COR-L47 (cell line): ENCODE measurements at places on chromosomes 6 and 20.

- peak; percentile 29 for DNase-seq
These were observed 90.4 kb downstream of the SLC2A10 start for GRCh38 chr20:46799781-46800408.

DNA sequence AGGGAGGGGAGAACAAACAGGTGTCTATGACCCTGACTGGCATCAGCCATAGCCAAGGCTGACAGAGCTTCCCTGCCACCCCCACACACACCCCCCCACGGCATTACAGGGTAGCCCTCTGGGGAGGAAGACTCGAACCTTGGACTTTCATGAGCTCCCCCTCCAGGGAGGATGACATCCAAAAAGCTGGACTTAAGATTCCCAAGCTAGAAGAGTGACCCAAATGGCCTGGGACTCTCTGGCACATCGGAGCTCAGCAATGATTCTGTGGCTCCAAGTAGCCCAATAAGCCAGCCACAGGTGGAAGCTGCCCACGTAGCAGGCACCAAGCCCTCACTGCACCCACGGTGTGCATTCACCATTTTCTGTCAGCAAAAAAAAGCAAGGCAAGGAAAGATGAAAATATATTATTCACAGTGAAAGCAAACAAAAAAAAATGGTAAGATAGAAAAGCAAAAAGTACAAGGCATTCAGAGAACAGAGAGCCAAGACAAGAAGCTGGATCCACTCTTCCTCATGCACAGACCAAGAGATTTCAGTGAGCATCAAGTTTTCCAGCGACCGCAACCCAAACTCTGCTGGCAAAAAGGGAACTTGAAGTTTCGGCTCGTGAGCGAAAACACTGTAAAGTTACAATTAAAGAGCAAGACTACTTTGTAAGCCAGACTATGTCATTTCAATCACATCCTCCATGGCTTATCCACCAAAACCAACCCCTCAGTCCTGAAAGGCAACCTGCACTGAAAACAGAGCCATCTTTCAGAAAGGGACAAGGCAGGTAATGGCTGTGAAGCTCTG is 10.9 kb downstream of the JAG1 start:
- DNase-seq = no peak

GRCh38 chr6:74925683-74926082 is 280.2 kb downstream of the COL12A1 start:
- no peak for DNase-seq

- no peak for DNase-seq
These were observed 3.1 kb downstream of the MAN1A1 start for GRCh38 chr6:119346450-119346849.

DNA sequence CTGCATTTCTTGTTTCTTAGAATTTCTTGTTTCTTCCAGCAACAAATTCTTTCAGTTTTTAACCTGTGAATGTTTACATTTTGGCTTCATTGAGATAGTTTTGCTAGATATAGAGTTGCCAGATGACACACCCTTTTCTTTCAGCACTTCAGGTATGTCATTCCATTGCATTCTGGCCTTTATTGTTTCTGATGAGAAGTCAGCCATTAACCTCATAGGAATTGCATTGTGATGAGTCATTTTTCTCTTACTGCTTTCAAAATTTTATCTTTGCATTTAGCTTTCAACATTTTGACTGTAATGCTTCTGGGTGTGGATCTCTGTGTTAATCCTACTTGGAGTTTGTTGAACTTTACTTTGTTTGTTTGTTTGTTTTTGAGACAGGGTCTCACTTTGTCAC is 440.3 kb upstream of the HS3ST5 start:
- DNase-seq = no peak

DNA sequence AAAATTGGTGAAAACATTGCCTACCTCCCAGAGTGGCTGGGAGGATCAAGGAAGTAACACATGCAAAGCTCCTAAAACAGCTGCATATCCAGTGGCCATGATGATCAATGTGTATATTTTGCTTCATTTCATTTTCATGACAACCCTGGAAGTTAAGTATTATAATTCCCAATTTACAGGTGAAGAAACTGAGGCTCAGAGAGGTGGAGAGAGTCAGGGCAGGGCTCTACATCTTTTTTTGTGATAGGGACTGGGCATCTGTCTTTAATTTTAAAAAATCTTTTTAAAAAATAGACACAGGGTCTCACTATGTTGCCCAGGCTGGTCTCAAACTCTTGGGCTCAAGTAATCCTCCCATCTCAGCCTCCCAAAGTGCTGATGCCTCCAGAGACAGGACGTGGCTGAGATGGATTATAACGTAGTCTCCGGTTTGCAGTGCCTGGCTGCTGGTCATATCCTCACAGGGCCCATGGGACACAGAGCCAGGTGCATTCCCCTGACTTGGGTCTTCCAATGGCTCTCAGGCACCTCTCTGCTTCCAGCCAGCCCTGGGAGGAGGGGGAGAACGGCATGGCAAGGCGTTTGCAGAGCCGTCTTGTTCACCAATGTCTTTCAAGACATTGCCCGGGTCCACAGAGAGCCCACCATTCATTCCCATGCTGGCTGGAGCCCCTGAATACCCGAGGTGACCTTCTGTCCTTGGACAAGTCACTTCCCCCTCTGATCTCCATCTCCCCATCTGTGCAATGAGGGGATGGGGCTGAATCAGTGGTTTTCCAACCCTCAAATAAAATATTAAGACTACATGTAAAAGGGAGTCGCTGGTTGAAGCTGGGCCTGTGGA is 38.3 kb downstream of the HNF4A start:
- DNase-seq = no peak

GRCh38 chr20:57774111-57774880 is 64.5 kb upstream of the PMEPA1 start:
- no peak for DNase-seq

DNA sequence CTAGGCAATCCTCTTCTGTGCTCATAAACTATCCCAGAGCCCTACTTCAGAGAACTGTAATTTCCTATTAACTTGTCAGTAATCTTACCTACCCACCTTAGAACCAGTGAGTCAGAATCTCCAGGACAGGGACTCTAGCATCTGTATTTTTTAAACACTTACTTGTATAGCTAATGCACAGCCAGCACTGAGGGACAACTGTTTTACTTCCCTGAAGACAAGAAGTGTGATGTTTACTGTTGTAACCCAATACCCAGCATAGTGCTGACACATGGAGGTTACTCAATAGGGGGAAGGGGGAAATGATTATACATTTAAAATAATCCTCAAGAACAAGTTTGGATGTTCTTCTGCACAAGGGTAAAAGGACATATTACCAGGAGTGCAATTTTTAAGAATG is 130.8 kb downstream of the BTBD9 start:
- no peak for DNase-seq

- no peak for DNase-seq
These were observed 285.5 kb downstream of the ZFAND3 start for GRCh38 chr6:38105066-38105465.

DNA sequence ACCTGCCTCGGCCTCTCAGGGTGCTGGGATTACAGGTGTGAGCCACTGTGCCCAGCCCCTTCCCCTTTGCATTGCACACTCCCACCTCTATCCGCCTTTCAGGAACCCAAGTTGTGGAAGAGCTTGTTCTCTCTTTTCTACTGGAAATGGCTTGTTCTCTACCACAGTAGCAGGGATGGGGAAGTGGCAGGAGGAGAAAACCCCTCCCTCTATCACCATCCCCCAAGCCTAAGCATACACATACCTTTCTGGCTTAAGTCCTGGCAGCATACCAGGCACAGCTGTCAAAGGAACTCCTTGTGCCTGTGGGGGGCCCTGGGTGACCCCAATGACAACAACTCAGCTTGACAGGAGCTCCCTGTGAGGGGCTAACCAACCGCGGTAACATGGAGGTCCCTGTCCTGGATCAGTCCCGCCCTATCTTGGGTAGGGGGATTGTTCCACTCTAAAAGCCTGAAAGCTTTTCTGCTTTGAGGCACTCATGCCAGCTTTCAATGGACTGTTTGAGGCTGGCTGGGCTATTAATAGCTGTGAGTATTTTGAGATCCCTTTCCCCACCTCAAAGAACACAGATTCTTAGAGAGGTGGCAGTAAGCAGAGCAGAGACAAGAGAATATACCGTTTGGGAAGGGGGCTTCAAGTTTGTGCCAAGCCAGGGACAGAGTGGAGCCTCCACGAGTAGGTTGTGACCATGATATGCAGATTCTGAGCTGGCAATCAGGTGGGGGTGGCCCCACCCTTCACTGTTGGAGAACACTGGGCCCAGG is 2.3 kb downstream of the KLHDC3 start:
- DNase-seq = no peak

DNA sequence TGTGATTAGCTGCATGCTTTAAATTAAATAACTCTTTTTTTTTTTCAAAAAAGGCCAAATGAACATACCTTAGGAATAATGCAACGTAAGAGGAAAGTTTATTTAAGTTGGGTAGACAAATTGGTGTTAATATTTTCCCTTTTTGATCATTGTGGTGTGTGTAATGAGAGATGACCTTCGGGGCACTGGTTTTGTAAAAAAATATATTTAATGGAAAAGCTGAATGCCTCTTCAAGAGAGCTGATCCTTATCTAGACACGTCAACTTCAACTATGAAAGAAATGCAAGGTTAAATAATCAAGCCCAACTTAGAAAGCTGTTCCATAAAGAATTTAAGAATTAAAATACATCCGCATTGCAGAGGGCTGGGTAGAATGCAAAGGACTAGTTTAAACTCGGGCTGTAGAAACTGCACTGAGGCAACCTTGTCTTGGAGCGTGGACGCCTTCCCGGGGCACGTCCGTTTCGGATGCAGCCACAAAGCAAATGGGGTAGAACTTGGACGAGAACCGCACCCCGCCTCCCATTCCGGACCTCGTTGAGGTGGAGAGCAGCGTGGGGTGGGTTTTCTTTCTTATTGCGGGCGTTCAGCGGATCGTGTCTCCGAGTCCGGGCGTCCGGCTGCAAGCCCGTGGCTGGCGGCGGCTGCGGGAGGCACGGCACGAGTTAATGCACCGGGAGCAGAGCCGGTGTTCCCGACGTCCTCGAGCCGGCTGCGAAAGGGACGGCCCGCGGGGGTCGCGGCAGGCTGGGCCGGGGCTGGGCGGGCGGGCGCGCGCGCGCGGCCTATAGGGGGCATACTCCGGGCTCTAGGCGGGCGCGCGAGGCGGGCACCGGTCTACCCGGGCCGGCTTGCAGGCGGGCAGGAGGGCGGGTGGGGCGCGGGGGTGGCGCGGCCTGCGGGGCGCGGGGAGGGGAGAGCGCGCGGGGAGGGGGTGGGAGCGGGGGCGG is 1.9 kb downstream of the JARID2 start:
- peak; percentile 20 for DNase-seq

DNA sequence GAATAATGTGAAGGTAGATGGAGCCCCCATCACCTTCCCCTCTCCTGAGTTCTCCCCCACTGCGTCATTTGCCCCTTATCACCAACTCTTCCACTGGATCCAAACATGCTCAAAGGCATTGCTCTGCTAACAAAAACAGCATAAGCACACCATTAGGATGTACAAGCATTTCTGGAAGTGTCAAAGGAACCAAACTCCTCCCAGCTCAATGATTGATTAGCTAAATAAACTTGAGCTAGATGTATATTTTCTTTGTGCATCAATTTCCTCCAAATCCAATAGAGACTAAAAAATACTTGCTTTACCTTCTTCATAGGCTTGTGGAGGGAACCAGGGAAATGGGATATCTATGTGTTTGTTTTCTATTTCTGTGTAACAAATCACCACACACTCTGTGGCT is 248.4 kb upstream of the JARID2 start:
- DNase-seq = no peak

GRCh38 chr20:35117196-35117595 is 24.6 kb upstream of the TRPC4AP start:
- DNase-seq = no peak

- DNase-seq = peak; percentile 79
These were observed 79.2 kb upstream of the PLN start for GRCh38 chr6:118468682-118469465.

DNA sequence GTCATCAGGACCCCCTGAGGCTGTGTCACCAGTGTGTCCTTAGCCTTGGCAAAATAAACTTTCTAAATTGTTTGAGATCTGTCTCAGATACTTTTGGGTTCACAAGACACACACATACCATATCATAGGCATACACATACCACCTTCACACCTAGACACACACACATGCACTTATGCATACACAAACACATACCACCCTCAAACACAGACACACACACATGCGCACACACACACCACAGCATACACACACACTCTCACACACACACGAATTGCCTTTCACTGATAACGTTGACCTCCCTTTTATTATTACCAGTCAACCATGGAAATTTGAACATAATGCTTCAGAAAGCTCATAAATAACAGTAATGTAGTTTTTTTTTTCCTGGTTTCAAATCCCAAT is 108.6 kb upstream of the MYLIP start:
- no peak for DNase-seq

- no peak for DNase-seq
These were observed 150.7 kb downstream of the DTNBP1 start for GRCh38 chr6:15512126-15512525.

DNA sequence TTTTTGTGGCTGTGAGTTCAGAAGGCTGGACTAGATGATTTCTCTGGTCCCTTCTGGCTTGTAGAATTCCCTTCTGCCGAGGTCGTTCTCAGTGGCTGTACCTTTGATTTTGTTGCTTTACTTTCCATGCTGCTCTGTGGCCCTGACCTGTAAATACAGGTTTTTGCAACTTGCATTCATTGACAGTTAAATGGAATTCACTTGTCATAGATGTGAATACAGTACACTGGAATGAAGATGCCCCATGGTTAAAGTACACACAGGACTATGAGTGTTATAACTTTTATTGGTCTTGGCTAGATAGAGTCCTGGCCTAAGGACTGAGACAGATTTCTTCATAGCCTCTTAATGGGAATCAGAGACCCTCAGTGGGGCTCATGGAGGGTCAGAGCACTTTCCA is 12.9 kb upstream of the EFCAB8 start:
- DNase-seq = no peak

GRCh38 chr6:41055149-41055548 is 2.1 kb downstream of the APOBEC2 start:
- DNase-seq = no peak

DNA sequence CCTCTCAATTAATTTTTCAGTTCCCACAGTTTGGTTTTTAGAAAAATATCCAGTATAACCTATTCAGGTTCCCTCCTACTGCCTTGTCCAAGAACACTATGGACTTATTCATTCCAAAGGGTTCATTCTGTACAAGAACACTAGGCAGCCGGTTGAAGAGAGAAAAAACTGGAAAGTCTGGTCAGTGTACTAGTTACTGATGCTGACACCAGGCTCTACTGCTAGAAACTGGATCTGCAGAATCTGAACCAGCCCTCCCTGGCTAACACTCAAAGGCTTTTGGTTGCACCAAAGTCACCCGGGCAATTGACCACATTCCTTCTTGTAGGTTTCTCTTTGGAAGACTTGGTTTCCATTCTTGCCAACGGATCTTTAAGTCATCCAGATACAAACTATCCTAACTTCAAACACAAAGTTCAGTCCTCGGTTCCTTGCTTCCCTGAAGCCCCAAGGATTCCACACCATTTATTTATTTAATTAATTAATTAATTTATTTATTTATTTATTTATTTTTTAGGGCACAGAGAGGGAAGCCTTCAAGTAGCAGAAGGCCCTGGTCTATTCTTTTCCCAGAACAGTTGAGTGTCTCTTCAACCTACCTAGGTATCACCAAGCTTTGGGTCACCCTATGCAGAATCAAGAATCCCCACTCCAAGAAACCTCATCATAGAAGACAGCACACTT is 268.1 kb downstream of the ADGB start:
- DNase-seq = no peak
